ENCODE measurements at places on chromosomes 3 and 15.

GRCh38 chr3:148997623-148998022 lies 6.3 kb downstream of the GYG1 start:
- DNase-seq: no peak

GRCh38 chr15:47618241-47618640 lies 99.1 kb upstream of the SEMA6D start:
- no peak for DNase-seq

DNA sequence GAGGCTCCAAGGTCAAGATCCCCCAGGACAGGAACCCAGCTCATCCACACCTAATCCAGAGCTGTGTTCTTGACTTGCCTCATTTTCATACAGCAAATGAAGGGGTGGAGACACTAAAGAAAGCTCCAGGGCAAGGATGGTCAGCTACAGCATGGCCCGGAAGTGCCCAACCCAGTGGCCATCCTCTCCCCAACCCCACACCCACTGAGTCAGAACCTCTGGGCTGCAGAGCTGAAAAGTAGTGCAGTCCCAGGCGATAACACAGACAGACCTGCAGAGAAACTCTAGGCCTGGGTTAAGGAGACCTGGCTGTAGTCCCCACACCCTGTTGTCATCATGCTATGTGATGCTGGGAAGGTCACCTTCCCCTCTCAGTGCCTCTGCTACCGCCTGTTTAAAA lies 85.3 kb downstream of the SEMA5B start:
- no peak for DNase-seq

DNA sequence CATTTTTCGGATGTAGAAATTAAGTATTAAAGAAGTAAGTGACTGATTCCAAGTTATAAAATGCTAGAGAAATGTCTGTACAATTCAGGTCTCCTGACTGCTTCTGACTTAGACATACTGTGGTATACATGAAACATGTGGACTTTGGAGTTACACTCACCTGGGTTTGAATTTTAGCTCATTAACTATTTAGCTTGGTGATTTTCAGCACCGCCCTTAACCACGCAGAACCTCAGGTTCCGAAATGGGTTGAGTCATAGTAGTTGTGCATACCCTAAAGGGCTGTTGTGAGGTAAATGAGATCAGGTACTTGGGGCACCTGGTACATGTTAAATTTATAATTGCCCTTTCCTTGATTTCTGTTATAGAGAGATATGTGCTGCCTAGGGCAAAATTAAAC lies 32.9 kb upstream of the UTS2B start:
- no peak for DNase-seq

DNA sequence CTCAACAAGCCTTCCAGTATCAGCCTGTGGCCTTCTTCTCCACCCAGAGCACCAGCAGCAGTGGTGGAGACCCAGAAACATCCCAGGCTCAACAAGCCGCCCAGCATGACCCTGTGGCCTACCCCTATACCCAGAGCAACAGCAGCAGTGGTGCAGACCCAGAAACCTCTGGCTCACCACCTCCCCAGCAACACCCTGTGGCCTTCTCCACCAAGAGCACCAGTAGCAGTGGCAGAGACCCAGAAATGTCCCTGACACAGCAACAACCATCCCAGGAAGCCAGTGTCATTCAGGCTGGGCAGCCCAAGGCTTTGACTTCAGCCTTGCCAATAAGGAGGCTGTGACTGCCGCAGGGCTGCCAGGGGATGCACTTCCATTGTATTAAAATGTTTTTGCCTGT lies 16.3 kb upstream of the EMC3 start:
- DNase-seq: no peak

- DNase-seq: no peak
Measured at GRCh38 chr15:81516461-81516860, 142.4 kb upstream of the TMC3 start.

DNA sequence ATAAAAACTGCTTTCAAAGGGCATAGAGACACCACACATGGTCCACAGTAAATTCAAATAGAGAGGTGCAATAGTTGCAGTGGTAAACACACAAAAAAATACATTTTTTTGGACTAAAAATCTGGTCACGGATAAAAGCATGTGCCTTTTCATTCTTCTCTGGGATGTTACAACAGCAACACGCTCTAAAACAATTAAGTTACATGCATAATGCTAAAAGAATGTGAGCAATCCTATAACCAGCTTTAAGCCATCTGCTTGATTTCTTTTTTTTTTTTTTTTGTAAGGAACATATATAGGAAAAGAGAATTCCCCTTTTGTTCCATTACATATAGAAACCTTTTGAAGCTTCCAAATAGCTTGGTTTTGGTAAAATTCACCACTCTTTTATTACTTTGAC lies 20.0 kb downstream of the WNT5A start:
- DNase-seq: no peak

DNA sequence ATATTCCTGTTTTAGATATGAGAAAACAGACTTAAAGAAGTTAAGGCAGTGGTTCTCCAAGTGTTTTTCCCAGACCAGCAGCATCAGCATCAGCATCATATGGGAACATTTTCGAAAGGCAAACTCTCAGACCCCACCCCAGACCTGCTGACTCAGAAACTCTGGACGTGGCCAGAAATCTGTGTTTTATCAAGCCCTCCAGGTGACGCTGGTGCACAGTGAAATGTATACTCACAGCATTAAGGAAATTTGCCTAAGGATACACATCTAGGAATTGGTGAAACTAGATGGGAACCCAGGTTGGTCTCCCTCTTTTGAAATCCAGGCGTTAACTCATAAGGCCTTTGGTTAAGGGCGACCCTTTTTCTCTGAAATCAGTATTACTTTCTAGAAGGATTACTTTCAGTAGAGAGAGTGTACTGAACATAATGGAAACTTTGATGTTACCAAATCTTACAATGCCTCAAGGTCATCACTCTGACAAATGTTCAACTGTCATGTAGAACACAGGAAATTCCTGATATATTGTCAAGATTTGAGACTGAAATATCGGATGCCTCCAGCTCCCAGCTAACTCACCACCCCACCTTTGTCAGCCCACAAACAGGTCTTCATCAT lies 910.2 kb downstream of the ROBO1 start:
- no peak for DNase-seq

- DNase-seq: no peak
Measured at GRCh38 chr15:85620690-85621049, 174.1 kb downstream of the KLHL25 start.

DNA sequence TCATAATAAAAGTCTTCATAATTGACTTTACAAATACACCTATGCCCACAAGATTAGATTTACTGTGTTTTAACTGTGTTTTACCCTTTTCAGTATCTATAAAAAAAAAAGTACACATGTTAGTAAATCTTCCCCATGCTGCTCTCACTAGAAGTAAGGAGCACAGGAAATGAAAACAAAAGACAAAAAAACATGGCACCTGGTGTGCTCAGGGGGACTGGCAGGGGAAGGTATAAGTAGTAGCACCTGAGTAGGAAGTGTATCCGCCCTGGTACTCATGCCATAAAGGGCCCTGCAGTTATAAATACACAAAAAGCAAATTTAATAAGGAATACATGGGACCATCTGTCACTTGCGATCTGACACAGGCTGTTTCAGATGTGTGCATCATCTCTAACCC lies 8.9 kb upstream of the ALDH1A2 start:
- DNase-seq: no peak

GRCh38 chr15:33197636-33198035 lies 3.1 kb upstream of the FMN1 start:
- DNase-seq: no peak

- no peak for DNase-seq
Measured at GRCh38 chr3:71117572-71118247, 465.8 kb downstream of the FOXP1 start.

DNA sequence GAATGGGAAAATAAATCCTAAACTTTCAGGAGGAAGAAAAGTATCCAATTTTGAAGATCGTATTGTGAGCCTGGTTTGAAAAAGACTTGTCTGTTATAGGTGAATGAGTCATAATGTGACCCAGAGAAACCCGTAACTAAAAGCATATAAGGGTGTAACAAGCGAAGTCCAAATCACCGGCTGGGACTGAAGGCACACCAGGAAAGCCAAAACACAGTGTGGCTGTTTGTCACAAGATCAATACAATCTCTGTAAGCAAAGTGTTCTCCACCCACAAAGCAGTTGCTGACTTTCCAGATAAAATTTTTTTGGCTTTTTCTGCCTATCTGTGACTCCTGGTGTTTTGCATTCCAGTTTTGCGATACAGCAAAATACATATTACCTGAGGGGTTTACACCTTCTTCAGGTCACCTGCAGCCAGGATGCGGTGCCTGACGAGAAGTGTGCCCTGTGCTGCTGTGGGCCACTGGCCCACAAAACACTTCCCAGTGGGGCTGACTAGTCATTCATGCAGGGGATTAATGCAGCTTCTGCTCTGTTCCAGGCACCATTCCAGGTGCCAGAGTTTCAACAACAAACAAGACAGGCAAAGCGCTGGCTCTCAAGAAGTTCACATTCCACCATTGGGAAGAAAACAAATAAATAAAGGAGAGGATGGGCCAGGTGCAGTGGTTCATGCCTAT lies 14.4 kb downstream of the HES1 start:
- DNase-seq: no peak

DNA sequence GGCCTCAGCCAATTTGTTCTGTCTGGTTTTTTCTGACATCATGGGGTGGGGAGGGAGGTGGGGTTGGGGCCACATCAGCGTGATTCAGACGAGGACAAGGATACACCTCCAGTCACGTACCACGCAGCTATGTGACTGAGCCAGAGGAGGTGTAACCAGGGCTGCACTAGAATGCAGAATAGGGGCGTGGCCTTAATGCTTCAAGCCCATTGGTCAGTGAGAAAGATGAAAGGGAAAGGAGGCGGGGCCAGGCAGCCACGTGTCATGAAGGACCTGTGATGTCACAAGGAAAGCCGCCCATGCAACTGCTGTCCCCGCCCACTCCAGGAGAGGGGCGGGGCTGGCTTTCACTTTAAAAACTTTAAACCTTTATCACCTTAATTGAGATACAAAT lies at the start of gene GOLGA6L2:
TSS of gene GOLGA6L2 (minus strand) at position 137 of the 394 bp plus-strand sequence. CDS start at position 75, 62 bp downstream.
- no peak for DNase-seq

- no peak for DNase-seq
Measured at GRCh38 chr3:34998902-34999301, 640.4 kb upstream of the ARPP21 start.

DNA sequence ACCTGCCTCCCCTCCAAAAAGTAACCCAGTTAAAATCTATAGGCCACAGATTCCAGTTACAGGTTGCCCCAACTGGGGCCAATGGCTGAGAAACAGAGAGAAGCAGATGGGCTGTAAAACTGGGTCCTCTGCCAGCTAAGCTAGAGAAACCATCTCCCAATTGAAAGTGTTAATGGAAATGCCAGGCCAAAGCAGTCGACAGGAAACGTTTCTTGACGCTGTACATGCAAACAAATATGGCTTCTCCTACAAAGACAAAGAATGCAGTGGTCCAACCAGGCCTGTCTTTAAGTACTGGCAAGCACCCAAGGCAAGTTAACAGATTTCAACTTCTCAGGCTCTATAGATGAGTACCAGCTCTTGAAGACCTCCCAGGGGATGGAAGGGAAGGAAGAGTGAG lies 71.3 kb downstream of the MAGI1 start:
- no peak for DNase-seq

GRCh38 chr3:14524311-14524711 lies 15.8 kb downstream of the GRIP2 start:
- no peak for DNase-seq

DNA sequence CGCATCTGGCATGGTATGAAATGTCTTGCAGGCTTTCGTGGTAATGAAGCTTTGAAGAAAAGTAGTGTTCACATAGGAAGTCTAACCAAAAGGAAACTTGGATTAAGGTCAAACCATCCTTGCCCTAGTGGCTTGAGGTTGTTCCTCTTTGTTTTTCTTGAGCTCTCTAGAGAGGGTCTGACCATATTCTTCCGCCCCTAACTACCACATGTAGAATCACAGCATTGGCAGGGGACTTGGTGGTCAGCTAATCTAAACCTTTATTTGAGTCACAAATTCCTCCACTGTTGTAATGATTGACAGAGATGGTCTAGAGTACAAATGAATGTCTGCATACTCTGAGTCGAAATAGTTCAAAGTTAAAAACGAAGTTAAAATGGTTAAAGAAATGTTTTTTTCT lies 39.1 kb upstream of the PHLDB2 start:
- no peak for DNase-seq

DNA sequence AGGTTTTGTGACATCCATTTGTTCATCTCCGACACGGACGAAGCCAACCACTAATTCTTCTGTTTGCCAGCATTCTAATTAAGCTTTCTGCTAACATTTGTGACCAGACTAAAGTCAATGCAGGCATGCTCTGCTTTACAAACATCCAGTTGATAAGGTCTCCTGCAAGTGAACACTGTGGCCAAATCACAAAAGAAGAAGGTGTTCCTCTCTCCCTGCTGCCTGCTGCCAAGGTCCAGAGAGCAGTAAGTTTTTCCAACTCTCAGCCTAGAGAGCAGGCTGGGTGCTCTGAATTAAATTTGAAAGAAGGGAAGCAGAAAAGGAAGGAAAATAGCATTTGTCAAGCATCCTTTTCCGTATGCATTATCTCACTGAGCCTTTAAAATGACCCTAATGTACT lies 133.6 kb downstream of the ATP8B4 start:
- DNase-seq: no peak

GRCh38 chr3:45981346-45982074 lies 14.1 kb downstream of the FYCO1 start:
- DNase-seq: no peak

GRCh38 chr3:47223755-47224154 lies 58.8 kb downstream of the KIF9 start:
- DNase-seq: no peak

DNA sequence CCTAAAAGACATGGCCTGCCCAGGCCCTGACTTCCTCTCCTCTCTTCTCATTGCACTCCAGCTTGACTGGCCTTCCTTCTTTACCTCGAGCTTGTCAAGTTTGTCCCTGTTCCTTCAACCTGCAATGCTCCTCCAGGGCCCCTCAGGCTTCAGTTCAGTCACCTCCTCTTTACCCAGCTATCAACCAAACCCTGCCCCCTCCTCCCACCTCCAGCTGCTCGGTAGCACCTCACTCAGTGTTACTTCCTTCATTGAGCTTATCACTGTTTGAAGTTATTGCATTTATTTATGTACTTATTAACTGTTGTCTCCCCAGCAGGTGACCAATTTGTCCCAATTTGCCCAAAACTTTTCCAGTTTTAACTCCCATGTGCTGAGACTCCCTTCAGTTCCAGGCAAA lies 95.8 kb upstream of the UBE2E1 start:
- no peak for DNase-seq

DNA sequence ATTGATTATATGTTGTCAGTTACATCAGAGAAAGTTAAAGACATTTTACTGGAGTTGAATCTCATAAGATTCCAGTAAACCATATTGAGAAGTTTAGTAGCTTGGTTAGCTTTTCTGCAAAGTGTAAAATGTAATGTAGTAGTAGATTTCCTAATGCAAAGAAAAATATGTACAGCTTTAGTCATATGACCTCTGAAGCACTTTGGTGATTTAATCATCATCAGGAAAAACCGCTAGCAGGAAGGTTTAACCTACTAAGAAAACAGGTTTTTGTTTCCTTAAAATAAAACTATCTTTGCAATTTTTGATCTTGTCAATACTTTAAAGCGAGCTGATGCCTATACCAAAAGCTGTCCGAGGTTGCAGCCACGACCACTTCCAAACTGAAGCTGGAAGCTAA lies 364.6 kb upstream of the ZNF385D start:
- DNase-seq: no peak

All from cortex of kidney (tissue), 1 donor.